Activated CD8-positive, alpha-beta memory T cell treated with anti-CD3 and anti-CD28 coated beads, Interleukin-2, amount 10 ng/mL, durations not matched to agents 7 days and 5 days (primary cell): ENCODE measurements at places on chromosomes 3 and 15. TPM values are rescaled to one million over a fixed set of nuclear protein-coding genes. Genes with fewer than 3 reads are reported as not detected.
A peak's percentile ranks its signal among the peaks of the same experiment; 100 is the strongest.

Gene NAA50
- 134 TPM for total RNA-seq

DNA sequence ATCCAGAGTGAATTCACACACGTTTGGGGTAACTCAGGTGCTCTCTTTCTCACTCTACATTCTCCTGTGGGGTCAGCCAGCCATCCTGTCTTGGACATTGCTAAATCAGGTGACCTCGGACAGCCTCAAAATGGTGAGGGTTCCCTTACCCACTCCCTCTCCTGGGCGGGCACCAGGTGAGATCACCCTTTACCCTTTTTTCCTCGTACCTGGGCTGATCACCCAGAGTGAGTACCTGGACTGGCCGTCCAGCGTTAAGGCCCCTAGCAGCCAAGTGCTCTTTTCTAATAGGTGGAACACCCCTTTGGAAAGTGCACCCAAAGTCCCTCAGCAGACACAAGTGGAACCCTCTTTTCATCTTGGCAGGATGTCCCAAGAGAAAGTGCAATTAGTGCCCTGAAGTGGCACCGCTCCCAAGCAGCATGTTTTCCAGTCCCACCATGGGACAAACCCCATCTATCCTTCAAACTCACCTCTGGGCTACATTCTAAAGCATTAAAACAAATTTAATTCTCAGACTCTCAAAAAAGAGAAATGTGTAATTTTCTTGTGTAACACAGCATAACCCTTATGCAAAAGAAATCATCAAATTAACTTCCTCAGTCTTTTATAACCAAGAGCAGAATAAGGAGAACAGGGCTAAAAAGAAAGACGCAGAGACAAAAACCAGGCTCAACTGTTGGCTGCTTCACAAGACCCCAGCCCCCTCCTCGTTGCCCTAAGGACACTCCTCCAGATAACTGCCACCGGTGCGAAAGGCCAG is 20.7 kb downstream of the TRANK1 start:
- H3K27ac ChIP-seq = no peak overlapping the region
- no peak overlapping the region for H3K4me3 ChIP-seq
- DNase-seq = no peak
- H3K27me3 ChIP-seq = no peaks in the 10 kb centered on the region

DNA sequence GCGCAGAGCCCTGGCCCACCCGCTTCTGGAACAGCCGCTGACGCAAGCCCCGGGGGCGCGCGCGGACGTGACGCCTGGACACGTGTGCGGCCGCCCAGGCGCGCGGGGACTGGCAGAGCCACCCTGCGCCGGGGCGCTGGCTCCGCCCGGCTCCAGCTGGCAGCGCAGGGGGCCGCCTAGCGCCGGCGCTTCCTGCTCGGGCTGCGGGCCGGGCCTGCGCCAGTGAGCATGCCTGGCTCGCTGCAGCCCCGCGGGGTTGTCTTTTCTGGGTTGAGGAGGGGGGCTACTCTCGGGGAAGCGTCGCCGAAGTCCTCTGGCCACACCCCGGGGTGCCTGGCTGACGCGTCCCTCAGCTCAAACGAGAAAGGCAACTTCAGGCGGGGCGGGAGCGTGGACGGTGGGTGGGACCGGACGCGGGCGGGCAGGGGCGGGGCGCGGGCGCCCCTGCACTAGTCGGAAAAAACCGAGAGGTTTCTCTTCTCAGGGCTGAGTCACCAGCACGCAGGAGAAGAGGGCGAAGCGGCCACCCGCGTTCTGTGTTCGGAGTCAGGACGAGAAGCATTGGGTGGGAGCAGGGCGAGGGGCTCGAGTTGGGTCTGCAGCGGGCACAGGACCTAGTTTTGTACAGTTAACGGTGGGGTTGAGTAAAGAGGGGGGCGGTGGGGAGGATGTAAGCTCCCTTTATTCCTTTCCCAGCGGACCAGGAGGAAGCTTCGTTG is at the start of gene SIAH2:
TSS of gene SIAH2 (minus strand) at position 48 of the 719 bp plus-strand sequence. CDS start 320 bp downstream, outside the sequence.
- H3K27ac ChIP-seq = peak within 1 kb of the TSS; percentile 100
- H3K4me3 ChIP-seq = peak within 1 kb of the TSS; percentile 91
- H3K36me3 ChIP-seq = peaks cover 19% of the 10 kb centered on the region

DNA sequence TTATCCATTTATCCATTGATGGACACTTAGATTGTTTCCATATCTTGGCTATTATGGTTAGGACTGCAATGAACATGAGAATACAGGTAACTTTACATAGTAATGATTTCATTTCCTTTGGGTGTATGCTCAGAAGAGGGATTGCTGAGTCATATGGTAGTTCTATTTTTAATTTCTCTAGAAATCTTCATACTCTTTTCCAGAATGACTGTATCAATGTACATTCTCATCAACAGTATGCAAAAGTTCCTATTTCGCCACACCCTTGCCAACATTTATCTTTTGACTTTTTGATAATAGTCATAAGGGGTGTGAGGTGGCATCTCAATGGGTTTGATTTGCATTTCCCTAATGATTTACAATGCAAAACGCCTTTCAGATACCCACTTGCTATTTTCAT is 6.2 kb upstream of the NIPA1 start:
- DNase-seq = no peak
- peak overlapping the region; percentile 24 for H3K27ac ChIP-seq
- peaks cover 2% of the 10 kb centered on the region for H3K36me3 ChIP-seq
- H3K27me3 ChIP-seq = peaks cover 17% of the 10 kb centered on the region

DNA sequence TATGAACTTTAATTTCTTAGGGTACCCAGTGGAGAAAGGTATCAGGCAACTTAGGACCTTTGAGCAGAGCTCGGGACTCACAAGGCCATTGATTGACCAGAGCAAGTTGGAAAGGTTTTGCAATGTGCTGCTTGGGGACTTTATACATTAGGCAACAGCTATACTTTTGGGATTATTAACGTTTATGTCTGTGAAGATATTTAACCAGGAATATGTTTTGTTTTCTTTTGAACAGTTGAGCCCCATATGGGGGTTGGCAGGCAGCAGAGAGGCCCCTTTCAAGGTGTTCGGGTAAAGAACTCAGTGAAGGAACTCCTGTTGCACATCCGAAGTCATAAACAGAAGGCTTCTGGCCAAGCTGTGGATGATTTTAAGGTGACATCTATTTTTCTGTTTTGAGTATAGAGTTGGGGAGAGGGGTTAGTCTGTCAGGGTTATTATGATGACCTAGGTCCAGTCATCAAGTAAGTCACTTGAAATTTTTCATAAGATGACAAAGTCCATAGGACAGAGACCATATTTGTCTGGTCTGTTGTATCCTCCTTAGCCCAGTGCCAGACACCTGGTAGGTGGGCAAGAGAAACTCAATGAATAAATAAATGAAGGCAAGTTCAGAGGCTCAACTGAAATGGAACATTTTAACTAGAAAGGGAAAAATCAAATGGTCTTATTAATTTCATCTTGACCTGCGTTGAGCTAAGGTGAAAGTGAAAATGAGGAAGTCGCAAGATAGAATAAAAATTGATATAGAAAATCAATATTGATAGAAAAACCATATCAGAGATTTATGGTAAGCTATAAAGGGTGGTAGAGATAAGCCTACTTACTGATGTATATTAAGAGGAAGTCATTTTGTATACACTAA is 2.8 kb downstream of the NFKBIZ start:
- H3K36me3 ChIP-seq = peaks cover 60% of the 10 kb centered on the region
- DNase-seq = no peak
- H3K27ac ChIP-seq = peak overlapping the region; percentile 99
- H3K4me1 ChIP-seq = peaks cover 50% of the 10 kb centered on the region
- no peaks in the 10 kb centered on the region for H3K27me3 ChIP-seq
